ENCODE measurements at places on chromosomes 7 and 10. TPM values are rescaled to one million over a fixed set of nuclear protein-coding genes. Genes with fewer than 3 reads are reported as not detected.

DNA sequence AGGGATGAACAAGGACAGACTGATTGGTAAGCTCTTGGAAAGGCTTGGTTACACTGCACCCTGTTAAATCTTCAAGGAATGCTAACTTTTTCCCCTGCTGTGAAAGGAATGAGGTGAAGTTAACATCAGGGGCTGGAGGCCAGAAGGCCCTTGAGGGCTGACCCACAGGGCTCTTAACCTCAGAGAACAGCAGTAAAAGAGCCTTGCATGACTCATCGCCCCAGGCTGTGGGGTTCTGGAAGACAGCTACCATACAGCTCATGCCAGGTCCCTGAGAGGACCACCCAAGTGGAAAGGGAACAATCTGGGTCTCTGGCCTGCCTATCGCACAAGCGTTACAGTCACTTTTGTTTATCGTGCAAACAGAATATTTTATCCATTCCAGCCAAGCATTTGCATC, 54.4 kb downstream of the CYP2C9 start:
- DNase-seq = no peak

DNA sequence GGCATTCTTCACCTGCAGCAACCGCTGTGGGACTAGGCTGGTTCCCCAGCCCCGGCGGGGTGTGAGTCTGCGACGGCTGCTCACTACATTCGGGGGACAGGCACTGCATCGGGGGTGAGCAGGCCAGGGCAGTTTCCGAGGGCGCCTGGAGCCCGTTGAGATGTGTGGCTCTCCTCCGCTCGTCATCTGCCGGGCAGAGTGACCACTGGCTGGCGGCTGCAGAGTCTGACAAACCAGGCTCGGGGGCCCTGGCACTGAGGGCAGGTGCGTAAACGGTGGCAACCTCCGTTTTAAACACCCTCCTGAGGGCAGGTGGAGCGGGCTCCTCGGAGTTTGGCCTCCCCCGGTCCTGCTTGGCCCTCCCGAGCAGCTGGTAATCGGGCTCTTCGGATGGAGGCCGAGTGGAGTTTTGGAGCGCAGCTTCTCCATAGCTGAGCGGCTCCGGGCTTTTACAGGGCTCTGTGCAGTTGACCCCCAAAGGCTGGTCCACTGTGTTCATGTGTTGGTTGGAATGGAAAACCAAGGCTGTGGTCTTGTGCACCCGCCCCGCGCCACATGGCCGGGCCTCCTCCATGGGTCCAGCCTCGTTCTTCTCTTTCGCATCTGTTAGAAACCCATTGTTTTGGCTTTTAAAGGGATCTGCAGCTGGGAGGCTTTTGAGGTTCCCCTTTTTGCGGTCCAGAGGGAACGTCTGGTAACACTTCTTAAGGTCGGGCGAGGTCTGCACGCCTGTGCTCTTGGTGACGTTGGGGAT, 20.9 kb downstream of the INSYN2A start:
- DNase-seq = no peak

GRCh38 chr10:116669832-116670644, 49.3 kb downstream of the PNLIPRP2 start:
- DNase-seq = no peak

- peak; percentile 55 for DNase-seq
These were observed 1.8 kb downstream of the KLLN start for GRCh38 chr10:87861566-87861952.

The CALHM3 gene
- not detected for polyA plus RNA-seq

GRCh38 chr7:157386979-157387800, 50.4 kb downstream of the DNAJB6 start:
- peak; percentile 74 for DNase-seq

The EDRF1 gene
- 45.8 TPM for polyA plus RNA-seq

The COL1A2 gene
- polyA plus RNA-seq = 822 TPM

DNA sequence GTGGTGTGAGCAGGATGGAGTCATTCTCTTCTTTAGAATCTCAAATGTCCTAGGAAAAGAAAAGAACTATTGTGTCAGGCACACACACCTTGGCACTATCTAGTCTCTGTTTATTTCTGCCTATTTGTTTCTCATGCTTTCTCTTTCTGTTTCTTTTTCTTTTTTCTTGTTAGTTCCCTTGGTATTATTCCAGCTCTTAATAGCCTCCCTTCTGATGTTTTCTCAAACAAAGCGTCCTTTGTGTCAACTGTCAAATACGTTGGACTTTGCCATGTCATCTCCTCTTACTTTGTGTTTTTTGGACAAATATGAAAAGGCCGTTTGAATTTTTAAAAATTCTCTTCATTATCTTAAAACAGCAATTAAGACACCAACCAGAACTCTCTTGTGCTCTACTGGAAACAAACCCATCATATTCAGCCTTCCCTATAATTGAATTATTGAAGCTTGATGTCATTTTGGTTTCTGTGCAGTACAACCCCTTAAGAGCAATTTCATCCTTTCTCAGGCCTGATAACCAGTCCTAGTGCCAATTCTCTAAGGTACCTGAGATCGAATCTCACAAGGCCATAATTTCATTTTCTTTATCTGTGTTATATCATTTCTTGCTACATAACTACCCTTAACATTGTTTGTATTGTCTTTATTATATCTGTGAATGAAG, 497.8 kb upstream of the NRP1 start:
- DNase-seq = no peak

GRCh38 chr7:120988591-120989256, at the start of gene CPED1:
Gene CPED1, plus strand, starts transcription at chr7:120988711. Its CDS starts 911 bp downstream, at chr7:120989622.
- DNase-seq = no peak

GRCh38 chr7:74623135-74623534, 34.4 kb upstream of the GTF2I start:
- DNase-seq = no peak

- no peak for DNase-seq
These were observed 6.6 kb downstream of the GDF10 start for GRCh38 chr10:47306387-47307210.

GRCh38 chr10:86710987-86711512, 42.7 kb downstream of the LDB3 start:
- peak; percentile 92 for DNase-seq

DNA sequence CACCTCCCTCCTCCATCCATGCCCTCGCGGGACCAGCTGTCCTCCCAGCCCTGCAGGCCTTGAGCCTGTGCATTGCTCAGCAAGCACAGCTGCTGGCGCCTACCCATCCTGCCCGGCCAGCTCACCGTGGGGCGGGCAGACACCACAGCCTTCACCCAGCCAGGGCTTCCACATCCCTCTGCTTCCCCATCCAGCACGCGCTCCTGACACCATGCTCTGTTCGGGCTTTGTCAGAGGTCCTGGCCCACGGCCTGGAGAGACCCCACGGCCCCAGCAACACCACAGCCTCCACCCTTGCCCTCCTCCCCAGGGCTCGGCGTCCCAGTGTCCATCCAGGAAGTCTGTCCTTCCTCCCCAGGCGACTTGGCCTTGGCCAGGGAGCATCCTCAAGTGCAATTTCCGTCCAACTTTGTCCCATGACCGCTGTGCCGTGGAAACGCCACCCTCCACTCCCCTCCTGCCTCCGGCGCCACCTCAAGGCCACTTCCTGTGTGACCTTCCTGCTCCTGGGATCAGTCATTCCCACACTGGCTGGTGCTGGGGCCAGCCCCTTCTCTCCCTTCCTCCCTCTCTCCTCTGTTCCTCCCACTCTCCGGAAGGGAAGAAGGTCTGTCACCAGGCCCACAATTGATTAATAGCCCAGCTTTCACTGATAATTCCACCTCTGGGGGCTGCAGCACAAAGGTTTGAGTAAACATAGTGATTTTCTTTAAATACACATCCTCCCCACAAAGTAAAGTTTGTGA, 71.5 kb upstream of the SMNDC1 start:
- DNase-seq = no peak

GRCh38 chr10:99709480-99710229, 22.3 kb downstream of the COX15 start:
- no peak for DNase-seq

The SPDYE5 gene
- polyA plus RNA-seq = 1.4 TPM

DNA sequence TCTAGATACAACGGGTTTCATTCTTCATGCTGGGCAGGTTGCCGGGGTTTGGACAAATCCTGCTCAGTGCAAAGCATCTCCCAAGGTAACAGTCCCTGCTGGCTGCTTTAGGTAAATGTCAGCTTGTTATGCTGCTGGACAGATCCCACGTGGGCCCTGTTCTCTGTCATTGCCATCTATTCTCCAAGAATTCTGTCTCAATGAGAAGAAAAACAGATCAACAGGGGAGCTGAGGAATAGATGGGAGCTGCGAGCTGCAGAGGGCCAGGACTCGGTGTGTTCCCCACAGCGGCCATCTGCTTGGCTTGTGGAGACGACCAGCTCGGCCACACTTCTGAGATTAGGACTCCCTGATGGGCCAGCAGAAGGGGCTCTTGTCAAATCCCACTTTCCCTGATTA, 235.2 kb downstream of the DPP6 start:
- no peak for DNase-seq

DNA sequence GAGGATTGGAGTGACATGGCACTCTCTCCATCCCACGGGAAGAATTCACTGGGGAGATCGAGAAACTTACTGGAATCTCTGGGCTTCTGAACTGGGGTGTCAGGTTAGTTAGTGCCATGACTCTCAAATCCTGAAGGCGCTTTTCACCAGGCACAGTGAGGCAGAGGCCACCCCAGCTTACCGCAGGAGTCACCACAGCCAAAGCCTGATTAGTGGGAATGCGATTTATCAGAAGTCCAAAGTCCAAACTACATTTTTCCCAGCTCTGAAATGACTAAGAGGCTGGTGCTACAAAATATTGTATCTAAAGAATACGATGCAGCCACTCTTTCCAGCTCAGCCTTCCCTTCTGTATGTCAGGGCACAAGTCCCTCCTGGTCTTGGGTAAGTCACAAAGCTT, 334.8 kb upstream of the SHH start:
- no peak for DNase-seq

GRCh38 chr10:29617880-29618340, 16.9 kb downstream of the SVIL start:
- DNase-seq = peak; percentile 57

DNA sequence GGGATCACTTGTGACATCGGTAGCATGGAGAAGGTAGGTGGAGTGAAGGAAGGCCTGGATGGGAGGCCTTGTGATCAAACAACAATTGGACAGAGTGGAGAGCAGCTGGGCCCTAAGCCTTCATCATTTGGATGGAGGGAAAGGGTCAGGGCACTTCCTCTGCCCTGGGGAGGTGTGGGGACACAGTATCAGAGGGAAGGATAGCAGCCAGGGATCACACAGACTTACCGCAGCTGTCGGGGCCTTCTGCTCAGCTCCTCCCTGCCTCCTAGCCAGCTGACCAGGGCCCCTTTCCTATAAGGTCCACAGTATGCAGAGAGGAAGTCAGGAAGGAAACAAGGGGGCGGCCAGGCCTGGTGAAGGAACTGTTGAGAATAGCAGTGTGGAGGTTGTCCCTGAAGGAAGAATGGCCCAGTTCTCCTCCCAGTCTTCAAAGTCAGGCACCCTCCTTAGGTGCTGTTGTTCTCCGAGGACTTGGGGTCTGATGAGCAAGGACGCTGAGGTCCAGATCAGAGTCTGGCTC, 62.1 kb downstream of the ABCC2 start:
- no peak for DNase-seq

DNA sequence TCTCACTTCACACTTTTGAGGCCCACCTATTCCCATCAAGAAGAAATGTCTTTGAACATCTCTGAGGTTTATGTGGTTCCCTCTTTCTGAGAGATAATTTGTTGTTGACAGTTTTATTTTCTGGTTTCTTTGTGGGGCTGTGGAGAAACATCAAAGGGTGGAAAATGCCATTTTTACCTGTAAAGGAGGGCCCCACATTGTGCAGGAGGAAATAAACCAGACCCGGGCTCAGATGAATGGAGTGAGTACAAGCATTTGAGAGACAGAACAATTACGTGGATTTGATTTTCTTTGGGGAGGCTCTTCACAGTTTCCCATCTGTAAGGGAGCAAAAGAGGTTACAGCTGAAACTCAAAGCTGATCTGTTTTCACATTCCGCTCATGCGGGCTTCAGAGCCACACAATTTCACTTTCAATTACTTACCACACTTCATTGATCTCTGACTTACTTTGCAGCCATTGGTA, 29.8 kb downstream of the ITPRIP start:
- no peak for DNase-seq

DNA sequence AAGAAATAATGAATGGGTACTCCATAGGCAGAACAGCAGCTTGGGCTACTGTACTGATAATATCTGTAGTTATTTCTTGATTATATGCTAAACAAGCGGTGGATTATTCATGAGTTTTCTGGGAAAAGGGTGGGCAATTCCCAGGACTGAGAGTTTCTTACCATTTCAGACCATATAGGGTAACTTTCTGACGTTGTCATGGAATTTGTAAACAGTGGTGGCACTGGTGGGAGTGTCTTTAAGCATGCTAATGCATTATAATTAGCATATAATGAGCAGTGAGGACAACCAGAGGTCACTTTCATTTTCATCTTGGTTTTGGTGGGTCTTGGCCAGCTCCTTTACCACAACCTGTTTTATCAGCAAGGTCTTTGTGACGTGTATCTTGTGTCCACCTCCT, 399.7 kb downstream of the CDC14C start:
- DNase-seq = no peak

- DNase-seq = no peak
These were observed 209.9 kb upstream of the ETV1 start for GRCh38 chr7:14199336-14199735.

The TAS2R5 gene
- 10.0 TPM for polyA plus RNA-seq

DNA sequence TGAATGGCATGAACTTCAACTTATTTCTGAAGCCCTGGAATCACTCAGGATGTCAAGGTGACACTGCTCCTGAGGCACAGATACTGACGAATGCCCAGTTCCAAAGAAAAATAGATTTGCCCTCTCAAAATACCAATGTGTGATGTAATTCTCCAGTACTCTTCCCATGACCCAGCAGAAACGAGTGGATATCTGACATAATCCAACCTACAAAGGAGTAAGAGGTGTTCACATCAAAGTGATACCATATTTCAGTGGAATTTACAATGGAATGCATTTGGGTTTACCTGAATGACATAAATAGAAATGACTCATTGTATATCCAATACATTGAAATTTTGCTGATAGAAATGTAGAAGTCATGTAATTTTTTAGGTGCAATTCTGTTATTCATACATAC, 120.9 kb upstream of the ADAM12 start:
- no peak for DNase-seq

DNA sequence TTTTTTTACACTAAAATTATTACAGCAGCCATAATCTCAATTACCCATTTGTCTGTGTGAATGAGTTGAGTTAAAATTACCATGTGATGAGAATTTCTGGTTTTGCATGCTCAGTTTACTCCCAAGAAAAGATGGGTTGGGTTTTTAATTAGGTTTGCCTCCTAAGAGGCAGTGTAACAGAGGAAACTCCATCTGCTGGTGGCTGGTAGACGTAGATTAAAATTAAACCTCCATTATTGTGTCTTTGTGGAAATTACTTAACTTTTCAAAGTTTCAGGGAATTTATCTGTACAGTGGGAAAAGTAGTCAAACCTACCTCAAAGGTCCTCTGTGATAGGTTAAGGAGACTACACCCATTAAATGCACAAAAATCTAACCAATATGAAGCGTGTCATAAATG, 954.2 kb downstream of the PCDH15 start:
- DNase-seq = no peak
